Left hindlimb (tissue), 1 donor: ENCODE measurements at places on chromosomes 11 and 22.

- no peak for DNase-seq
Measured at GRCh38 chr11:80031014-80031600, 590.3 kb upstream of the TENM4 start.

DNA sequence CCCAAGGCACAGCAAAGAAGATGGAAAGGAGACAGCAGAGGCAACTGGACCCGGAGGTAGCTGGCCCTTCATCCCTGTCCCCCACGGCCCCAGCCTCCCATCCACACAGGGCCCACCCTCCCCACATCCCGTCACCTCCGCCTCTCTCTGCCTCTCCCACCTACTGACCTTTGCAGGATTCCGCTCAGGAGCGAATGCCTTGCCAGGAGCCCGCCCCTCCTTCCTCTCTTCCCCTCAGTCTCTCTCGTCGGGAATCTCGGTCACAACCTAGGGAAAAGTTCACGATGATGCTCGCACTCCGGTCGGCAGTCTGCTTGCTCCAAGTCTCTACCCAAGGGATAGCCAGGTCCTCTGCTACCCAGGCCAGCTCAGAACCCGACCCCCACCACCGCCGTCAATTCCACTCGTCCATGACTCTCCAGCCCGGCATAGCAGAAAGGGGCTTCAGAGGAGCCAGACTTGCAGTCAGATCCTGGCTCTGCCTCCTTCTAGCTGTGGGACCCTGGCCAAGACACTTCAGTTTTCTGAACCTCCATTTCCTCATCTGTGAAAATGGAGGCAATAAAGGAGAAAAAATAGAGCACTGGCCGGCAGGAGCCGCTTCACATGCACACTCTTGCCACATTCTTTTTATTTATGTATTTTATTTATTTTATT lies 10.2 kb downstream of the AHNAK start:
- no peak for DNase-seq

DNA sequence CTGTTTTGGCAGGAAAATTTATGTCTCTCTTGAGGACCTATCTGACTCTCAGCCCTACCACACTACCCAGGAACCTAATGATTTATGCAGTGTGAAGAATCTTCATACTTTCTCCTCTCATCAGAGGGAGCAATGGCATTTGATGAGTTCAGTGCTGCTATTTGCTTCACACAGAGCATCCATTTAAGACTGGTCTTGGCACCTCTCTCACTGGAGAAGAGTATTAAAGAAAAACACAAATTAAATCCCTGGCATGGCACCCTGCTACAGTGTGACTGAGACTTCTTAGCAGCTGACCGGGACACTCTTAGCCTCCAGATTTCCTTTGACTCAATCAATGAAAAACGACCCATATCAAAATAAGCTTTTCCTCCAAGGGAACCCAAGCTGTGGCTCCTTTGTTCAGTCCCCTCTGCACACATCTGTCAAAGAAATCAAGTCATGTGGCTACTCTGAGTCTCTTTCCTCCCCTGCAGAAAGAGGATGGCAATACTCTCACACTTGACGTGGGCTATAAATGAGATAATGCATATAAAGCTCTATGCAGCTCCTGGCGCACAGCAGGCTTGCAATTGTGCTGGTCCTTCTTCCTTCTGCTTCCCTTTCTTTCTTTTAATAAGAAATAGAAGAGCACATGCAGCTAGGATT lies 186.1 kb upstream of the E2F8 start:
- no peak for DNase-seq

GRCh38 chr11:65425105-65425970 lies 2.7 kb downstream of the NEAT1 start:
- DNase-seq: no peak

GRCh38 chr11:120662071-120662676 lies 150.6 kb downstream of the GRIK4 start:
- DNase-seq: no peak

GRCh38 chr11:128814856-128815705 lies 52.0 kb downstream of the KCNJ1 start:
- DNase-seq: peak; percentile 84

- no peak for DNase-seq
Measured at GRCh38 chr11:131668500-131669400, 298.3 kb downstream of the NTM start.

DNA sequence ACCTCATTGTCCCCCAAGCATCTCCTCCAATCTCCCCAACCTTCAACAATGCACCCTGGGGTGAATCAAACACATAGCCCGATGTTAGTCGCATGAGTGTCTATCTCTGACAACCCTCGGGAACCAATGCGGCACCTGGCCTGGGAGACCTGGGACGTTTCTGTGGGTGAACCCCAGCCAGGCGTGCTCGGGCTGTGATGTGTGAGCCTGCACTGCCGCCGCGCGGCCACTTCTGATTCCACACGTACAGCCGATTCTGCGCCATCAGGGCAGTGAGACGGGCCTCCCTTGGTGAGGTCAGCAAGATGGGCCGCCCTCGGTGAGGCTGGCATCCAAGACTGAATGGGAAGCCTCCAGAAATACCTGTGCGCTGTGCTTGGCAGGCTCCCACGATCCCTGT lies 5.2 kb upstream of the H19 start:
- no peak for DNase-seq

- DNase-seq: no peak
Measured at GRCh38 chr11:93733474-93733873, 7.8 kb downstream of the TAF1D start.

GRCh38 chr11:128734103-128734831 lies 40.4 kb downstream of the FLI1 start:
- DNase-seq: no peak

DNA sequence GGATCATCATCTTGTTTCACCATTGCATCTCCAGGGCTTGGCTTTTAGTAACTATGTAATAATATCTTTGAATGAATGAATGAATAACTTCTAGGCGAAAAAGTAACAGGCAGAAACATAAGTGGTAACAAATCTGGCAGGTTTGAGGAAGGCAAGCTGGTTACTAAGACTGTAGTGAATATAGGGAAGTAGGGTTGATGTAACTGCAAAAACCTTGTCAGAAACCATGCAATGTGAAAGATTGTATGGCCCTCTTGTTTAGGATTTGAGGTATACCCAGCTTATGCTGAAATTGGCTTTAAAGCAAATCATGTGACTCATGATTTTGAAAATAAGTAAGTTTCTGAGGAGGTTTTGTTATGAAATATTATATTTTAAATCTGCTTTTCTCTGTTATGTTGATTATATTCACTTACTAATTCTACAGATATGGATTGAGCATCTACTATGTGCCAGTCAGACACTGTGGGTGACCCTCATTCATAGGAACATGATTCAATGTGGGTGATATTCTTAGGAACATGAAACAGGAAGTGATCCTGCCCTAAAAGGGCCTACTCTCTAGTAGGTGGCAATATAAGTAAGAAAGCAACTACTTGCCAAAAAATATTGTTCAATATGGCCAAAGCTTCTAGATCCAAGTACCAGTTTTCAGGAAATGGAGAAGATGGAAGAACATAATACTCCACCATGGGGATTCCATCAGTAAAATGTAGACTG lies 115.5 kb upstream of the CCDC90B start:
- no peak for DNase-seq

GRCh38 chr11:126483621-126484195 lies 128.2 kb downstream of the ST3GAL4 start:
- peak; percentile 1 for DNase-seq

GRCh38 chr11:43738600-43739409 lies 58.3 kb downstream of the HSD17B12 start:
- no peak for DNase-seq

DNA sequence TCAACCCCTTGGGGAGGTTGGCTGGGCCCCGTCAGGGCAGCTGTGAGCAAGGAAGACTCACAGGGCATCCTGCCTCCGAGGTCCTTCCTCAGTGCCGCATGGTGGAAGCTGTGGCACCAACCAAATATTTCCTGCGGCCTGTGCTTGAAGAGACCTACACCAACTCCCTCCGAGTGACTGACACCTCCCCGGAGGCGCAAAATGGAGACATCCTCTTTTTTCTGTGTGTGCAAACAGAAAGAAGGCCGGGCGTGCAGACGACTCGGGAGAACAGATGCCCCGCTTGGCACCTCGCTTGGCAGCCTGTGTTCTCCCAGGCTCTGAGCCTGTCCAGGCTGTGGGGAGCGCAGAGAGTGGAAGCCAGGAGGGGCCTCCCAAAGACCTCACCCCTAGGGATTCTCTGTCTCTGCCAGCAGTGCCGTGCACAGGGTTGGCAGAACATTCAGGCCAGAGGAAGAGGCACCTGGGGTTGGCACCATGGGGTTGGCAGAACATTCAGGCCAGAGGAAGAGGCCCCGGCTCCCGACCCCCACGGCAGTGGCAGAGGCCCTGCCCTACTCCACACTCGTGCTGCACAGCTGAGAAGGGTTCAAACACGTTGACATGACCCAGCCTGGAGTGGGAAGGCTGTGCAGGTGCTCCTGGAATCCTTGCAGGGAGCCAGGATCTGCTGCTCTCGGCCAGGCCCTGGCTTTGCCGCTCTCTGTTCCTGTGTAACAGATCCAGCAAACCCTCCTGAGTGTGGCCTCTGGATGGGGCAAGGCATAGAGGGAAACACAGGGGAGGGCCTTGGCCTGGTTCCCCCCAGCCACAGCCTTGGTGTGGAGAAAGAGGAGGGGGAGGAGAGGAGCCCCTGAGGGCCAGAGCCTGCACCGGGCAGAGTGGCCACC lies 805.5 kb downstream of the BRD1 start:
- DNase-seq: no peak

GRCh38 chr11:122812638-122813037 lies 25.7 kb upstream of the CRTAM start:
- DNase-seq: no peak

DNA sequence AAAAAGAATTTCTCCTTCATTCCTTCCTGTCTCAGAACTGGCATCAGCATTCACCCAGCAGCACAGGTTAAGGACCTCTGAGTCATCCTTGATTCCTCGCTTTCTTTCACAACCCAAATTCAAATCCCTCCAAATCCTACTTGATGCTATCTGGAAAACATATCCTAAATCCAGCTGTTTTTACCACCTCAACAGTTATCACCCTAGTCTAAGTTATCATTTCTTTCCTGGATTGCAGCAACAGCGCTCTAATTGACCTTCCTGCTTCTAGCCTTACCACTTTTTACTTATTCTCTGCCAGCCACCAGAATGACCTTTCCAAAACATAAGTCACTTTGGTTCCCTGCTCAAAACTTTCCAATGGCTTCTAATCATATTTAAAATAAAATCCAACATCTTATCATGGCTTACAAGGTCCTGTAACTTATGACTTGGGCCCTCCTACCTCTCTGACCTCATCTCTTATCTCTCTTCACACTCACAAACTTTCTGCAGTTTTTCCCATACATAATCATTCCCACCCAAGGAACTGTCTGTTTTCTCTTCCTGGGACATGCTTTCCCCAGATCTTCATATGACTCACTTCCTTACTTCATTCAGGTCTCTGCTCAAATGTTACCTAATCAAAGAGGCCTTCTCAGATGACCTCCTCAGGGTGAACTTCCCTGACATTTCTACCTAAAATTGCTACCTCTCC lies 119.4 kb downstream of the TTC28 start:
- DNase-seq: no peak

DNA sequence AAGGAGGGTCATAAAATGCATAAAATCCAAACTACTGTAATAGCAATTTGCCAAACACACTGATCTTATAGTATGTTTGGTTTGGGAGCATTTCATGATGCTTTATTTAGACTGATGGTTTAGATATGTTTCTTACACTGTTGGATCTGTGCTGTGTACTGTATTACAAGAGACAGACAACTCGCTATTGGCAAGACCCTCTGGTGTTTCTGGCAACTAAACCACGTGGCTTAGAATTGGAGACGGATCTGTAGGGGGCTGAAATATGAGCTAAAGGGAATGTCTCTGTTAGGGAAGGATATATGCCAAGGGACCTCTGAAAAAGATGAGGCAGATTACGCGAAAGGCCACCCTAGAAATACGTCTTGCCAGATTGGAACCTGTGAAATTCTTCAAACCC lies 208.7 kb downstream of the BARX2 start:
- DNase-seq: no peak

DNA sequence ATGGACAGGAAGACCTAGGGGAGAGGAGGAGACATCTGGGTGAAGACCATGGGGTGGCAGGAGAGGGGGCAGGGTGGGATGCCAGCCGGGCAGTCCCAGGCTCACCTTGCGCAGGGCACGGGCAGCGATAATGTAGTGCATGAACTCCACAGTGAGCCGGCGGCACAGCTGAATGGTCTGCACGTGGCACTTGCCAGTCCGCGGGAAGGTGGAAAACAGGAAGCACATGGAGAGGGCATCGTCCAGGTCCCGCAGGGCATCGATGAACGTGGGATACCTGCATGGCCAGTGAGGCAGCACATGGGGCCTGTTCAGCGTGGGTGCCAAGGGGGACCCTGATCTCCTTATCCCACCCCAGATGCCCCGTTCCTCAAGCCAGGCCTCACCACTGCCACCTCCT lies 7.3 kb downstream of the PES1 start:
- no peak for DNase-seq

DNA sequence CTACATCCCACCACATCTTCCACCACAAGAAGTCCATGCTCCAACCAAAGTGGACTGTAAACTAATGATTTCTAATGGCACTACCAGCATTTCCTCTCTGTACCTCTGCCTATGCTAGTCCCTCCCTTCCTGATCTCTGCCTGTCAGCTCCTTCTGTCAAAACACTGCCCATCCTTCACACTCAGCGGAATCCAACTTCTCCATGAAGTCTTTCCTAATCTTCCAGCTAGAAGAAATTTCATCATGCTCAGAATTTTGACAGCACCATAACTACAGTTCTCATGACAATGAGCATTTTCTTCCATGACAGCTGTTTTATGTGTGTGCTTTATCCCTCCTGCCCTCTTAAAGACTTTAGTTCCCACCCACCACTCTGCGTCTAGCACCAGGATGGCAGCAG lies 111.4 kb downstream of the SERGEF start:
- DNase-seq: no peak
